Cardiac ventricle fibroblast (primary cell): ENCODE measurements at places on chromosomes 3 and 15. TPM values are rescaled to one million over a fixed set of nuclear protein-coding genes. Genes with fewer than 3 reads are reported as not detected.

Gene VWA5B2
- total RNA-seq, result 0.05 and 0.06 TPM in 2 replicates

Gene C3orf85
- total RNA-seq, result not detected in 2 replicates

Gene PLA1A
- total RNA-seq, result not detected in 2 replicates

Gene NOX5
- 0.10 and 0.87 TPM in 2 replicates for total RNA-seq

Gene BTLA
- not detected in 2 replicates for total RNA-seq

Gene ACKR2
- 0.39 and 1.00 TPM in 2 replicates for total RNA-seq

Gene NLGN1
- total RNA-seq, result 2.9 and 6.1 TPM in 2 replicates

Gene ITPKA
- 0.78 and 1.1 TPM in 2 replicates for total RNA-seq

Gene CASR
- total RNA-seq, result not detected in 2 replicates

Gene VEPH1
- total RNA-seq, result 25.2 and 43.9 TPM in 2 replicates

Gene ADIPOQ
- 0.88 and 1.5 TPM in 2 replicates for total RNA-seq

Gene ETFA
- 60.5 and 62.8 TPM in 2 replicates for total RNA-seq

Gene CCDC13
- total RNA-seq, result 1.4 and 2.0 TPM in 2 replicates

Gene SI
- total RNA-seq, result not detected in 2 replicates

Gene EAF2
- total RNA-seq, result 2.0 and 3.6 TPM in 2 replicates

Gene OR5K2
- not detected in 2 replicates for total RNA-seq

Gene SLC49A4
- 12.5 and 17.4 TPM in 2 replicates for total RNA-seq

Gene MGLL
- total RNA-seq, result 9.4 and 9.6 TPM in 2 replicates

Gene GXYLT2
- total RNA-seq, result 56.9 and 93.2 TPM in 2 replicates
